Stimulated activated CD8-positive, alpha-beta memory T cell treated with anti-CD3 and anti-CD28 coated beads, Interleukin-2, amount 100 ng/mL, for 1 hour (primary cell): ENCODE measurements at places on chromosomes 7 and 10.

DNA sequence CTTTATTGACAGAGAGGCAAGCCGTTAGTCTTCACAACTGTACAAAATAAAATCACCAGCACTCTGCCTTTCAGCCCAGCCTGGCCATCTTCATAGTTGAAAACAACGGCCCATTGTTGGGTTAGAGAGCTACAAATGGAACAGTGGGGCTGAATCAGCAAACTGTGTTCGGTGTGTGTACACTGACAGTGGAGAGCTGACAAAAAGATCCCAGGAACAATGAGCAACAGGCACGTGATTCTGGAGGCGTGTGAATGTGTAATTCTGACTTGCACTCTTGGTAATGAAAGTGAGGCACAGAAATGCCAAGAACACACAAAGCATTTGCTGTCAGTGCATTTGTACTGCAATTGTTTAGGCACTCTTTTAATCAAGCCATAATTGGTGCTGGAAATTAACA lies 303.7 kb downstream of the WDR11 start:
- DNase-seq, result no peak

DNA sequence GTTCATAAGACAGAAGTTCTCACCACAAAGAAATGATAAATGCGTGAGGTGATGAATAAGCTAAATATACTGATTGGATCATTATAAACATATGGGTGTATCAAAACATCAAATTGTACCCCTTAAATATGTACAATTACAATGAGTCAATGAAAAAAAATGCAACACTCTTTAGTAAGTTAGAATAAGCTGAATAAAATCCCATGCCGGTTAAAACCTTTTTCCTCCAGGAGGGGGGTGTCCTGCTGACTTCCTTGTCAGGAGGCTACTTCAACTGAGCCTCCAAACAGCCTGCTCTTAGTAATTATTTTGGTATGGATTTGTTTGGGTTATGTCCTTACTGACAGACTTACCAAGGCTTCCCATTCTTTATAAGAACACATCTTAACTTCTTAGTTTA lies 649.1 kb downstream of the INHBA start:
- no peak for DNase-seq

DNA sequence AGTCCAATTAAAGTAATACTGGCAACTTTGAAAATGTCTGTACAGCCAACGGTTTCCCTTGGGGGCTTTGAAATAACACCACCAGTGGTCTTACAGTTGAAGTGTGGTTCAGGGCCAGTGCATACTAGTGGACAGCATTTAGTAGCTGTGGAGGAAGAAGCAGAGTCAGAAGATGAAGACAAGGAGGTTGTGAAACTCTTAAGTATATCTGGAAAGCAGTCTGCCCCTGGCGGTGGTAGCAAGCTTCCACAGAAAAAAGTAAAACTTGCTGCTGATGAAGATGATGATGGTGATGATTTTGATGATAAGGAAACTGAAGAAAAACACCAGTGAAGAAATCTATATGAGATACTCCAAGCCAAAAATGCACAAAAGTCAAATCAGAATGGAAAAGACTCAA lies 72.2 kb downstream of the ZNF783 start:
- DNase-seq, result no peak

DNA sequence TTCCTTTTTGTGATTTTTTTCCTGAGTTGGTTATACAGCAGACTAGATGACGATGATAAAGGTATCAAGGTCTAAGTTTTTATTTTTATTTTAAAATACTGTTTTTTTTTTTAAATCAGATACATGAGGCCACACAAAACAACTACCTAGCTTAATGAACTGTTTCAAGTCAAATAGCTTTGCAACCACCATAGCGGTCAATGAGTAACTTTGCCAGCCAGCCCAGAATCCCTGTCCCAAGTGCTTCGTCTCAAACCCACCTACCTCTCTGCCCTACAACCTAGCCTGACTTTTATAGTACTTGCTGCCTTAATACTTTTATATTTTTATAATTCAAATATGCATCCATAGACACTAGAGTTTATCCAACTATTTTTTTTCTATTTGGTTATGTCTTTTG lies 676.5 kb downstream of the NRG3 start:
- no peak for DNase-seq

GRCh38 chr10:43267811-43268210 lies 946 bp upstream of the RASGEF1A start:
- DNase-seq, result no peak
